ENCODE measurements at places on chromosomes 7 and 10. TPM values are rescaled to one million over a fixed set of nuclear protein-coding genes. Genes with fewer than 3 reads are reported as not detected.

ATE1 gene
- 3.7 TPM for polyA plus RNA-seq

CHST3 gene
- 3.2 TPM for polyA plus RNA-seq

CALN1 gene
- polyA plus RNA-seq = 0.12 TPM

THNSL1 gene
- 0.86 TPM for polyA plus RNA-seq

GIMAP8 gene
- polyA plus RNA-seq = 1.8 TPM

GPR158 gene
- under 0.01 TPM for polyA plus RNA-seq

SVOPL gene
- 0.10 TPM for polyA plus RNA-seq

LMTK2 gene
- 9.2 TPM for polyA plus RNA-seq

IFIT5 gene
- polyA plus RNA-seq = 3.4 TPM

CLDN3 gene
- polyA plus RNA-seq = 0.26 TPM

COBL gene
- 6.1 TPM for polyA plus RNA-seq

LIPJ gene
- not detected for polyA plus RNA-seq

PHKG1 gene
- 1.1 TPM for polyA plus RNA-seq

RNF32 gene
- 0.38 TPM for polyA plus RNA-seq

SYNPO2L gene
- polyA plus RNA-seq = 1.9 TPM

LRIT1 gene
- not detected for polyA plus RNA-seq

ZNF365 gene
- polyA plus RNA-seq = 14.0 TPM

ANKRD2 gene
- 0.46 TPM for polyA plus RNA-seq

VAX1 gene
- polyA plus RNA-seq = not detected

CDNF gene
- 0.81 TPM for polyA plus RNA-seq

TMEM236 gene
- 0.01 TPM for polyA plus RNA-seq

IL6 gene
- polyA plus RNA-seq = 0.22 TPM

FUOM gene
- 10.0 TPM for polyA plus RNA-seq

GIMAP4 gene
- 4.6 TPM for polyA plus RNA-seq

DNAJC9 gene
- 19.0 TPM for polyA plus RNA-seq

FAM25A gene
- 2,365 TPM for polyA plus RNA-seq

PAX4 gene
- not detected for polyA plus RNA-seq

CALHM3 gene
- polyA plus RNA-seq = not detected

CPA1 gene
- 0.20 TPM for polyA plus RNA-seq

SMKR1 gene
- 0.96 TPM for polyA plus RNA-seq

JAKMIP3 gene
- 0.09 TPM for polyA plus RNA-seq

IFIT2 gene
- polyA plus RNA-seq = 1.1 TPM

INHBA gene
- 0.42 TPM for polyA plus RNA-seq

STRA8 gene
- not detected for polyA plus RNA-seq

KAZALD1 gene
- 1.4 TPM for polyA plus RNA-seq

SLC26A5 gene
- polyA plus RNA-seq = 0.01 TPM

PDK4 gene
- 31.7 TPM for polyA plus RNA-seq

NUTM2E gene
- 0.13 TPM for polyA plus RNA-seq

TSPAN14 gene
- polyA plus RNA-seq = 63.2 TPM

NPTX2 gene
- 0.55 TPM for polyA plus RNA-seq

MSS51 gene
- 2.0 TPM for polyA plus RNA-seq

PPP1R9A gene
- 0.51 TPM for polyA plus RNA-seq

GRIFIN gene
- not detected for polyA plus RNA-seq

TMEM196 gene
- polyA plus RNA-seq = not detected

AHR gene
- polyA plus RNA-seq = 7.8 TPM
